ENCODE measurements at places on chromosomes 6 and 20. TPM values are rescaled to one million over a fixed set of nuclear protein-coding genes. Genes with fewer than 3 reads are reported as not detected.
A peak's percentile ranks its signal among the peaks of the same experiment; 100 is the strongest.

GRCh38 chr6:11168091-11168635, 56.6 kb upstream of the ERVFRD-1 start:
- no peak for DNase-seq

GRCh38 chr6:114195631-114196403, 147.0 kb downstream of the HS3ST5 start:
- DNase-seq: no peak

- DNase-seq: no peak
Observed at GRCh38 chr6:132390017-132390416, 11.3 kb downstream of the MOXD1 start.

GRCh38 chr6:3157131-3157933, at the start of gene TUBB2A:
TUBB2A (minus strand) TSS chr6:3157544; CDS start chr6:3157463, 81 bp downstream.
- DNase-seq: peak; percentile 83

- DNase-seq: peak; percentile 57
Observed at GRCh38 chr6:163460307-163460782, 45.8 kb downstream of the QKI start.

- no peak for DNase-seq
Observed at GRCh38 chr20:44188752-44189151, 1.8 kb upstream of the JPH2 start.

- no peak for DNase-seq
Observed at GRCh38 chr6:142225552-142225951, 76.3 kb upstream of the ADGRG6 start.

DNA sequence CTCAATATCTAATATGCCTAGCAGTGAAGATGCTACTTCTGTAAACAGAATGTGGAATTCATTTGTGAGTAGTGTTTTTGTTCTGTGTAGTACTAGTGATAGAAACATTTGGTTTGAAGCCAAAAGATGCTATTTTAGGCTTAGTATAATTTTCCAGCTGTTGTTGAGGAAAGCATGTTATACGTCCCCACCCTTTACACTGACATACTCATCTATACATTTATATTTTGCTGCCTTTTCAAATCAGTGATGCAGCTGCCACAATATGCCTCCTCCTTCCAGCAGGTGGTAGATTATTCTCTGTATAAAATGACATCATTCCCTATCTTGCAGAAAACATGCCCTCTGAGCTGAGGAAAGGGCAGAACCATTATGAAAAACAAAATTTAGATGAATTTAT, 1217.6 kb upstream of the GJE1 start:
- no peak for DNase-seq

DNA sequence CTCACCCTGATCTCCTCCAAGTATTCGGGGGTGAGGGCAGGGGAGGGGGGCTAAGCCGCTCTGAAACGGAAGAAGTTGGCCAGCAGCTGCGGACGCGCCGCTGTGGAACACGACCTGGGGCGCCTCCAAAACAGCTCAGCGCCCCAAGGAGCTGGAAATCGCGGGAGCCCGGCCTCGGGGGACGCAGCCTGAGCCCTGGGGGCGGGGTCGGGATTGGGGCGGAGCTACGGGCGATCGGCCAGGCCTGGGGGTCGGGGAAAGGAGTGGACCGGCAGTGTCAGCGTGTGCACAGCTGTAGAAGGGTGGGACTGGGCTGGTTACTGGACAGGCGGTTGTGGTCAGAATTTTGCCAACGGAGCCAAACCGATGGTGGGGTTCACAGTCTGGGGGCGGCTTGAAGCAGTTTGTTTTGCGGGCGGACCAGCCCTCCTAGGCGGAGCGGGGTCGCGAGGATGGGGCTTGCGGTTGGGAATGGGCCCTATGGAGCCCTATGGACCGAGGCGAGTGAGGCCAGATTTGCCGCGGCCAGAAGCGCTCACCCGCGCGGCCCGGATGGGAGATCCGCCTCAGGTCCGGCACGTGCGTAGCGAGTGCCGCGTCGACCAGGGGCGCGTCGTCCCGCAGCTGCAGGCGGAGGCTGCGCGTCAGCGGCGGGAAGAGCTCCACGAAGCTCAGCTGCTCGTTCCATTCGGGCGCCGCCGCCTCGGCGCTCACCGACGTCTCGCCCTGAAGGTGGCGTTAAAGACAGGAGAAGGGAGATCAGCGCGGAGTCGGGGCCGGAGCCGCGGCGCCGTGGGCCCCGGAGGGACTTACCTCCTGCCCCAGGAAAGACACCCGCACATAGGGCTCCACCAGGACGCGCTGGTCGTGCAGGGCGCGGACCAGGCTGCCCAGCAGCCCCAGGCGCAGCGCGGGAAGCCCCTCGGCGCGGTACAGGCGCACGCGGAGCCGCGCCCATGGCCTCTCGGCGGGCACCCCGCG, 14.3 kb upstream of the SPAG4 start:
- DNase-seq: peak; percentile 78

GRCh38 chr6:108288742-108289141, 6.1 kb upstream of the AFG1L start:
- DNase-seq: no peak

- DNase-seq: no peak
Observed at GRCh38 chr20:37452236-37452635, 68.8 kb upstream of the NNAT start.

Gene SLC22A16
- polyA plus RNA-seq: not detected

Gene HCRTR2
- polyA plus RNA-seq: not detected

Gene RIMS4
- not detected for polyA plus RNA-seq

Gene LGSN
- polyA plus RNA-seq: not detected

Gene PTCRA
- polyA plus RNA-seq: not detected

All from CD4-positive, alpha-beta memory T cell (primary cell).